Trophoblast cell (in vitro differentiated cells and primary cell): ENCODE measurements at places on chromosomes 6 and 20.
A peak's percentile ranks its signal among the peaks of the same experiment; 100 is the strongest.

DNA sequence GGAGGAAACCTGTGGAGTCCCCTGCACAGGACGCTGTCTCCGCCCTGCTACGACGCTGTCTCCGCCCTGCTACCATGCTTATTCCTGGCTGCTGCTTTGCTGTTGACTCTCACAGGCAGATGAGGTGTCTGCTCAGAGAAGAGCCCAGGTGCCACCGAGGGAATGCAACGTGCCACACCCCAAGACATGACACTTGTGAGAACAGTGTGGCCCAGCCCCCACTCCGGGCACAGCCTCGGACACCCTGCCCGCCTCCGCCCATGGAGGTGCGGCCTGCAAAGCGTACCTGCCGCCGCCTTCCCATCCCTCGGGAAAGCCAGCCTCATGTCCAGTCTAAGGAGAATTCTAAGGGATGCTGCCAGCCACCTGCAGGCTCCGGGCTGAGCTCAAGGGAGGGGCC, 15.6 kb upstream of the MRGBP start:
- no peak for DNase-seq

DNA sequence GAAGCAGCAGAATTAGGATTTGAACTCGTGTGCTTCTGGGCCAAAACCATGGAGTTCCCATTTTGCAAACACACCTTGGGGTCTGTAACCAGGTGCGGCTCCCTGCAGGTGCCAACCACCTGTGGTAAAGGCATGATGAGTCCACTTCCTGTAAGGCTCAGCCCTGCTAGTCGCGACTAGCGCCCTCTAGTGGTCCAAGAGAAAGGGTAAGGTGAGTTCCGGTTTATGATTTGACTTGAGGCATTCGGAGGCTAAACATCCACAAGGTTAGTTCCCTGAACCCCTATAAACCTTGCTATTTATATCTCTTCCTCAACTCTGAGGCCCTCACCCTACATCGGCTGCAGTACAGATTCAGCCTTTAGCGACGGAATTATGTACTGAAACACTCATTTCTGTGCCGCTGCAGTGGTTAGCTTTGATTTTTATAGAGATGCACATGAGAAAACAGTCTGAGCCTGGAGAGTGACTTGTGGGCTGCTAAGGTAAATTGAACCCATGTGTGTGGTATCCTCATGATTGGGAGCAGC, 173.4 kb downstream of the PLCB1 start:
- DNase-seq, result peak; percentile 62

- DNase-seq, result no peak
Measured at GRCh38 chr6:130223508-130223907, 757 bp upstream of the SAMD3 start.

GRCh38 chr6:44315516-44315915, 2.4 kb upstream of the AARS2 start:
- DNase-seq, result no peak
